ENCODE measurements at places on chromosomes 12 and 14.

GRCh38 chr12:112894128-112894527, 12.6 kb upstream of the OAS1 start:
- no peak for DNase-seq

GRCh38 chr12:89566615-89567014, 40.8 kb upstream of the POC1B start:
- DNase-seq = peak; percentile 20

- no peak for DNase-seq
Observed at GRCh38 chr12:124610021-124610612, 42.7 kb upstream of the NCOR2 start.

GRCh38 chr12:103905730-103906349, 24.4 kb upstream of the HSP90B1 start:
- peak; percentile 20 for DNase-seq

GRCh38 chr14:74945852-74946658, 9.3 kb downstream of the PGF start:
- peak; percentile 88 for DNase-seq

DNA sequence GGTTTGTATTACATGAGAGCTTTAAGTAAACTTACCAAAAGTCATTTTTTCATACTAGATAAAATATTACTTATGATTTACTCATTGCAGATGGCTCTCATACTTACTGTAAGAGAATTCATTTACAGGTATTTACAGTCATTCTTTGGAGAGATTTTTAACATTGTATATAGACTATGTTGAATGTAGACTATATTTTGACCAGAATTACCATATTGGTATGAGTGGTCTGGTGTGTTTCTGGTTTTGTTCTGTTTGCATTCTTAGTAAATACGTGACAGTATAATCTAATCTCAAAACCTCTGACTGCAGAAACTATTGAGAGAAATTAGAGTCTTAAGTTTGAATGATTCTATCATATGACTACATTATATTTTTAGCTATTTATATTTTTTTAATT, 91.1 kb downstream of the USP15 start:
- no peak for DNase-seq

- DNase-seq = peak; percentile 60
Observed at GRCh38 chr12:46384451-46385309, 12.1 kb upstream of the SLC38A2 start.

Measured in suppressor macrophage (primary cell).